ENCODE measurements at places on chromosomes 7 and 10. TPM values are rescaled to one million over a fixed set of nuclear protein-coding genes. Genes with fewer than 3 reads are reported as not detected.

- H3K4me1 ChIP-seq, result no peaks in the 10 kb centered on the region
- no peak overlapping the region for H3K4me3 ChIP-seq
- DNase-seq, result no peak
- no peaks in the 10 kb centered on the region for H3K36me3 ChIP-seq
- H3K27me3 ChIP-seq, result no peaks in the 10 kb centered on the region
Measured at GRCh38 chr7:72058579-72058978, 353.6 kb downstream of the CALN1 start.

GRCh38 chr7:47796347-47796746 is 151.9 kb downstream of the PKD1L1 start:
- H3K36me3 ChIP-seq, result peaks cover 23% of the 10 kb centered on the region
- H3K27me3 ChIP-seq, result no peaks in the 10 kb centered on the region

DNA sequence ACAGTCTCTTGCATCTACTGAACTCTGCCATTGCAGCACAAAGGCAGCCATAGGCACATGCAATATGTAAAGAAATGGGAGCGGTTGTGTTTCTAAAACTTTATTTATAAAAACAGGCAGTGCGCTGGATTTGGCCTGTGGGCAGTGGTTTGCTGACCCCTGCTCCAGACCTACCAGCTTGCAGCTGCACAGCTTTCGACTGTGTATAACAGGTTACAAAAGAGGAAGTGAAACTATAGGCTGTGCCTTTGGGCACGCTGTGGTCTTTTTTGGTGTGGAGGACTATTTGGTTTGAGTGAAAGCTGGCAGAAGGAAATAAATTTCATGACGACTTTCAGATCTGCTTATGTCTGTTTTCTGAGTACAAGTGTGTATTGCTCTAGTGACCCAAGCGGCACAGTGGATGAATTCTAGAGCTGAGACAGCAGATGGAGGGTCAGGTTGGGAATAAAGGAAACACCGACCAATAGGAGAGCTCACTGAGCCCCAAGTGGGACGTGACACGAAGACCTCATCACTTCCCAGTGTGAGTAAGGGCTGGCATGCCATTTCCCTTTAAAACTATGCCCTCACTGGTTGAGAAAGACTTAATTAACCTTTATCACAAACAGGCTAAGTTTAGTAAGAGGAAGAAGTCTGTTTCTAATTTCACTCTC is 152.7 kb downstream of the ANK3 start:
- H3K27ac ChIP-seq, result no peak overlapping the region
- H3K36me3 ChIP-seq, result no peaks in the 10 kb centered on the region
- DNase-seq, result no peak
- H3K4me3 ChIP-seq, result peak overlapping the region; percentile 36
- peaks cover 3% of the 10 kb centered on the region for H3K27me3 ChIP-seq

DNA sequence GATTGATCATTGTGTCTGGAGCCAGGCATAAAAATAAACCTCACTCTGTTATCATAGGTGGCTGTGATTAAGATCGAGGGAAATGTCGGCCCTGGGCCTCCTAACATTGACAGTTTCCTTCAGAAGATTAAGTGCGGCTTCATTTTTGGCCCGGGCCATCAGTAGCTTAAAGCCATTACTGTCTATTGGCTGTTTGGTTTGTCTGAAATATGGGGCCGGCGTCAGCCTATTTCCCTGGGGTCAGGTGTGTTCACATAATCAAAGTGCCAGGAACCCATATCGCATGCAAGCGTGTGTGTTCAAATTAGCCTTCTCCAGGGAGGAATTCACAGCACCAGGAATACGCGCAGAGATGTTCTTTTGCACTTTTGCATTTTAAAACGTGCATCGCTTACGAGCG is 114.7 kb downstream of the CUX1 start:
- no peak overlapping the region for H3K4me3 ChIP-seq
- no peak for DNase-seq
- H3K4me1 ChIP-seq, result peaks cover 47% of the 10 kb centered on the region
- H3K27ac ChIP-seq, result no peak overlapping the region

- DNase-seq, result no peak
- H3K4me1 ChIP-seq, result no peaks in the 10 kb centered on the region
- no peaks in the 10 kb centered on the region for H3K36me3 ChIP-seq
- H3K27me3 ChIP-seq, result peaks cover 22% of the 10 kb centered on the region
- no peak overlapping the region for H3K27ac ChIP-seq
Measured at GRCh38 chr7:98467570-98468312, 66.9 kb upstream of the BAIAP2L1 start.

DNA sequence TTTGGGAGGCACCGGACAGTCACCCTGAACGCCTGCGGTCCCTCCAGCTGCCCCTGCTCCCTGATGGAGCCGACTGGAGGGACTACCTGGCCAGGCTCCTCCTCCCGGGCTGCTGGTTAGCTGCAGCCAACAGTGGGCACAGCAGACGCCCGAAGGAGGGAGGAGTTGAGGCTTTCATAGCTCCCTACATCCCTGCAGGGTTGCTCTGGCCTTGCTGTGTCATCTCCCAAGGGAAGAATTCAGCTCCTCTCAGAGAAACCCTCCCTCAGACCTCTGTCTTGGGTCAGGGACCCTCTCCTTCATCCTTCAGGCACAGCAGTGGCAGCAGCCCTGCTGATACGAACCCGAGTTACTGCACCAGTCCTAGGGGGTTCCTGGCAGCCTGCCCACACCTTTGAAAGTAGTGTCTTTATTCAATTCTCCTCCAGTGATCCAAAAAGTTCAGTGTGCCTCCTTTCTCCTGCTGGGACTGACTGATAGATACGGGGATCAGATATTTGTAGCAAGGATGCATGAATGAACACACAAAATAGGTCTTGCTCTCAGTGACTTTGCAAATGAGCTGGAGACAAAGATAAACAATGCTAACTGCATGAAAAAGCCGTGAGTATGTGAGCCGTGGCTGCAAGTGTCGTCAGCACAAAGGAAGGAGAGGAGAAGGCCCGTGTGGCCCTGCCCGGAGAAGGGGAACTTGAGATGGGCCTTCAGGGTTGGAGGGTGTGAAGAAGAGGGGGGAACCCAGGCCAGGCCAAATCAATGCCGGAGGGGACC is 136.6 kb downstream of the PRKAG2 start:
- H3K27me3 ChIP-seq, result peaks cover 3% of the 10 kb centered on the region
- DNase-seq, result no peak
- H3K27ac ChIP-seq, result no peak overlapping the region
- H3K4me3 ChIP-seq, result no peak overlapping the region
- H3K36me3 ChIP-seq, result peaks cover 4% of the 10 kb centered on the region

- no peak for DNase-seq
- H3K36me3 ChIP-seq, result no peaks in the 10 kb centered on the region
- no peaks in the 10 kb centered on the region for H3K27me3 ChIP-seq
- H3K27ac ChIP-seq, result no peak overlapping the region
- no peak overlapping the region for H3K4me3 ChIP-seq
Measured at GRCh38 chr7:3267966-3268690, 32.9 kb upstream of the SDK1 start.

DNA sequence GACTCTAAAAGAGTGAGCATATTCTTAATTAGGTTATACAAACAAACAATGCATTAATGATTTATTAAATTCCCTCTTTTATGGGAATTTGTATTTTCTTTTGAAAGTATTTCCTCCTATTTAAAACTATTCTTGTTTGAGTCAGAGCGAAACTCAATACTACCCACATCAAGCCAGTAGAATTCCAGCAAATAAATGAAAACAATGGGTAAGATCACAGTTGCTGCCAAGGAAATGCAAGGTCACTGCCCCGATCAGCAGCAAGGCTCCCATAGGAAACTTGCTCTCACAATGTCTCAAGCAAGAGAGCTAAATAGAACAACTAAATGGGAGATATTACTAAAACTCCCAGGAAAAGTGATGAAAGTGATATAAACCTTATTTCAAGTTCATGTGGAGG is 206.3 kb downstream of the THSD7A start:
- no peaks in the 10 kb centered on the region for H3K4me1 ChIP-seq
- DNase-seq, result no peak
- H3K27me3 ChIP-seq, result no peaks in the 10 kb centered on the region
- H3K27ac ChIP-seq, result no peak overlapping the region
- H3K36me3 ChIP-seq, result no peaks in the 10 kb centered on the region

GRCh38 chr10:101397140-101397539 is 43.2 kb downstream of the BTRC start:
- no peak overlapping the region for H3K4me3 ChIP-seq
- peaks cover 11% of the 10 kb centered on the region for H3K4me1 ChIP-seq
- DNase-seq, result peak; percentile 77
- peak overlapping the region; percentile 58 for H3K27ac ChIP-seq
- H3K27me3 ChIP-seq, result no peaks in the 10 kb centered on the region
- H3K36me3 ChIP-seq, result no peaks in the 10 kb centered on the region

GRCh38 chr10:75718991-75719390 is 287.6 kb downstream of the LRMDA start:
- no peaks in the 10 kb centered on the region for H3K4me1 ChIP-seq
- peaks cover 7% of the 10 kb centered on the region for H3K27me3 ChIP-seq
- no peak overlapping the region for H3K4me3 ChIP-seq
- no peak overlapping the region for H3K27ac ChIP-seq

GRCh38 chr7:1752771-1753563 is 82.9 kb downstream of the ELFN1 start:
- H3K4me3 ChIP-seq, result no peak overlapping the region
- DNase-seq, result no peak
- no peaks in the 10 kb centered on the region for H3K4me1 ChIP-seq
- peaks cover 21% of the 10 kb centered on the region for H3K27me3 ChIP-seq

- no peak overlapping the region for H3K4me3 ChIP-seq
- H3K27ac ChIP-seq, result no peak overlapping the region
- H3K36me3 ChIP-seq, result no peaks in the 10 kb centered on the region
- DNase-seq, result no peak
- peaks cover 4% of the 10 kb centered on the region for H3K27me3 ChIP-seq
Measured at GRCh38 chr10:86079088-86079487, 287.5 kb downstream of the GRID1 start.

DNA sequence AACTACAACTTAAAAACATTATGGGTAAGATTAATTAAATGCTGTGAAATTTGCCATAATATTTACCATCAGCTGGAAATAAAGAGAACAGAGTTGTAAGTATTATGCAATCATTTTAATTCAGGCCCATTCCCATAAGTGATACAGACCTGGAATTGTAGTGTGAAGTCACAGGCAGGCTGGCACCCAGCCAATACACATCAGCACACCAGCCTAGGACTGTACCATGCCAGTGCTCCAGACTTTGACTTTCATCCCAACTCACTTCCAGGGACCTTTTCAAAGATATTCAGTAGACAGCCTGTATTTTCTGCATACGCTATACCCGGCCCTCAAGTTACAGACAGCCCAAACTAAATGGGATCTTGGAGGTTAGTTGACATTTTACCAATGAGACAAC is 143.3 kb downstream of the TES start:
- no peaks in the 10 kb centered on the region for H3K27me3 ChIP-seq
- no peak for DNase-seq
- peaks cover 14% of the 10 kb centered on the region for H3K36me3 ChIP-seq
- peaks cover 58% of the 10 kb centered on the region for H3K4me1 ChIP-seq
- peak overlapping the region; percentile 86 for H3K4me3 ChIP-seq
- peak overlapping the region; percentile 96 for H3K27ac ChIP-seq

DNA sequence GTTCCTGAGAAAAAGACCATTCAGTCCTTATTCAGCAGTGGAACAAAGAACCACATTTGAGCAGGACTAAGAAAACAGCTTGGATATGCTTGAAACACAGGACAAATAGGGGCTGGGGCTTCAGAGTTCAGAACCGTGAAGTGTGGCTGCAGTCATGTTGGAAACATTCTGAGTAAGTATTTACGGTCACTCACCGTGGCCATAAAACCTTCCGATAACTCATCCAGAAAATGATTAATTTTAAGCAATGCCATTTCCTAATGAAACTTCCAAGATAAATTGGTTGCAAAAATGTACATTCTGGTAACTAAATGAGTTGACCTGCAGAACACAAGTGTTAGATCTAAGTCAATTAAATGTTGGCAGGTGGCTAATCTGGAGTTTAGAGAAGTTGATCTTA is 279.2 kb downstream of the CXCL12 start:
- peaks cover 26% of the 10 kb centered on the region for H3K4me1 ChIP-seq
- H3K27ac ChIP-seq, result no peak overlapping the region
- no peak for DNase-seq
- H3K4me3 ChIP-seq, result no peak overlapping the region
- H3K36me3 ChIP-seq, result peaks cover 9% of the 10 kb centered on the region
- peaks cover 2% of the 10 kb centered on the region for H3K27me3 ChIP-seq

DNA sequence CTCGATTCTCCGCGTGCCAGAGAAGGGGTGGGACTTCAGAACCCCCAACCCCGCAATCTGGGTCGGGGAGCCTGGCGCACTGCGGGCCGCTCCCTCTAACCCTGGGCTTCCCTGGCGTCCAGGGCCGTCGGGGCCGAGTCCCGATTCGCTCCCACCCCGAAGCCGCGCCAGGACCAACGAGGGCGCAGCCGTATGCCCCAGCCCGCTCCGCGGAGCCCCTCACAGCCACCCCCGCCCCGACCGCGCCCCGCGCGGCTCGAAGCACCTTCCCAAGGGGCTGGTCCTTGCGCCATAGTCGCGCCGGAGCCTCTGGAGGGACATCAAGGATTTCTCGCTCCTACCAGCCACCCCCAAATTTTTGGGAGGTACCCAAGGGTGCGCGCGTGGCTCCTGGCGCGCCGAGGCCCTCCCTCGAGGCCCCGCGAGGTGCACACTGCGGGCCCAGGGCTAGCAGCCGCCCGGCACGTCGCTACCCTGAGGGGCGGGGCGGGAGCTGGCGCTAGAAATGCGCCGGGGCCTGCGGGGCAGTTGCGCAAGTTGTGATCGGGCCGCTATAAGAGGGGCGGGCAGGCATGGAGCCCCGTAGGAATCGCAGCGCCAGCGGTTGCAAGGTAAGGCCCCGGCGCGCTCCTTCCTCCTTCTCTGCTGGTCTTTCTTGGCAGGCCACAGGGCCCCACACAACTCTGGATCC is at the start of gene LEP:
TSS of gene LEP (plus strand) at position 583 of the 691 bp plus-strand sequence. CDS start 10,741 bp downstream, outside the sequence.
- peaks cover 18% of the 10 kb centered on the region for H3K4me1 ChIP-seq
- DNase-seq, result no peak
- peaks cover 23% of the 10 kb centered on the region for H3K36me3 ChIP-seq

DNA sequence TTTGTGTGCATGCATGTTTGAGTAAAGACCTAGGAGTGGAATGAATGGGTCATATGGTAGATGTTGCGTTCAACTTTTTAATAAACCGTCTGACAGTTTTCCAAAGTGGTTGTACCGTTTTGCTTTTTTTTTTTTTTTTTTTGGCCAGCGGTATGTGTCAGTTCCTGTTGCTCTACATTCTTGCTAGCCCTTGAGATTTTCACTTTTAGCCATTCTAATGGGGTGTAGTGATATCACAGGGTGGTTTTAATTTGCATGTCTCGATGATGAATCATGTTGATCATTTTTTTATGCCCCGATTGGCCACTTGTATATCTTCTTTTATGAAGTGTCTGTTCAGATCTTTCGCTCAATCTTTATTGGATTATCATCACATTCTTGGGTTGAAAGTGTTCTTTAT is 320.7 kb downstream of the CAMK1D start:
- H3K27me3 ChIP-seq, result peaks cover 5% of the 10 kb centered on the region
- H3K4me3 ChIP-seq, result no peak overlapping the region
- no peaks in the 10 kb centered on the region for H3K36me3 ChIP-seq
- DNase-seq, result no peak

GRCh38 chr7:105493196-105493922 is 28.7 kb downstream of the PUS7 start:
- H3K36me3 ChIP-seq, result no peaks in the 10 kb centered on the region
- H3K27me3 ChIP-seq, result no peaks in the 10 kb centered on the region
- DNase-seq, result no peak
- H3K27ac ChIP-seq, result peak overlapping the region; percentile 83
- peaks cover 68% of the 10 kb centered on the region for H3K4me1 ChIP-seq
- peak overlapping the region; percentile 83 for H3K4me3 ChIP-seq

- DNase-seq, result peak; percentile 72
- no peak overlapping the region for H3K4me3 ChIP-seq
- peaks cover 40% of the 10 kb centered on the region for H3K36me3 ChIP-seq
- peak overlapping the region; percentile 82 for H3K27ac ChIP-seq
- peaks cover 15% of the 10 kb centered on the region for H3K27me3 ChIP-seq
Measured at GRCh38 chr10:69403519-69403918, 13.2 kb downstream of the TACR2 start.

ADAMTS14 gene
- total RNA-seq, result 0.06 TPM

HECW1 gene
- 4.8 TPM for total RNA-seq

AFAP1L2 gene
- total RNA-seq, result not detected

CTNNA3 gene
- not detected for total RNA-seq

PSD gene
- 1.1 TPM for total RNA-seq

LIPF gene
- not detected for total RNA-seq
